ENCODE measurements at places on chromosomes 1 and 21.
A peak's percentile ranks its signal among the peaks of the same experiment; 100 is the strongest.

- peak; percentile 86 for DNase-seq
These were observed 30.9 kb downstream of the PRDM2 start for GRCh38 chr1:13730751-13731482.

DNA sequence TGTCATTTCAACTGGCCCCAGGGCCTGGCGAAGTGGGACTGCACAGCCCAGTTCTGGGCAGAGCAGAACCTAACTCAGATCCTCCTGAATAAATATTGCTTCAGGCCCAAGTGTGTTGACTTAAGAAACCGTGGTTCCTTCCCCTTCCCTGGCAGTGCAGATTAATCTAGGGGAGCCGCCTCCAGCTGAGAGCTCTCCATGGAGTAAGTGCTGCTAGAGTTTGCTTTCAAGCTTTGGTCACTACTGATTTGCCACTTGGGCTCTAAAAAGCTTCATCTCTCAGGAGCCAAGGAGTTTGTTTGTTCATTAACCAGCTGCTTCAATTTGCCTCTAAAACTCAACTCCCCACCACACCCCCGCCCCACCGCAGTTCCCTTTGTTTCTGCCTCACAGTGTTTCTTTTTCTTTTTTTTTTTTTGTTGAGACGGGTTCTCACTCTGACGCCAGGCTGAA, 112.1 kb downstream of the DTL start:
- no peak for DNase-seq

DNA sequence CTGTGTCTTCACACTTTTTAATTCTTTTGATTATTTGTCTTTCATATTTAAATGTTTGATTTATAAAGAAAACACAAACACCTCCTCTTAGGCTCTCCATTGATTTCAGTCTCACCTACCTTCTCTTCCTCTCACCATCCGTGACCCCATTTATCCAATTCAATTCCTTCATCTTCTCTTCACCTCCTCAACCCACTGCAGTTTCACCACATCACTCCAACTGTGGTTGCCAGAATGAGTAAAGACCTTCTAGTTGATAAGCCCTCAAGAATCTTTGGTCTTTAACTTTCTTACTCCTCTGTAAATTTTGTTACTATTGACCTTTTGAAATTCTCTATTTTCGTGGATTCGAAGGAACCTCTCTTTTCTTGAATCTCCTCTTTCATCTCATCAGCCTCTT, 260.7 kb downstream of the CHRM3 start:
- peak; percentile 11 for DNase-seq

DNA sequence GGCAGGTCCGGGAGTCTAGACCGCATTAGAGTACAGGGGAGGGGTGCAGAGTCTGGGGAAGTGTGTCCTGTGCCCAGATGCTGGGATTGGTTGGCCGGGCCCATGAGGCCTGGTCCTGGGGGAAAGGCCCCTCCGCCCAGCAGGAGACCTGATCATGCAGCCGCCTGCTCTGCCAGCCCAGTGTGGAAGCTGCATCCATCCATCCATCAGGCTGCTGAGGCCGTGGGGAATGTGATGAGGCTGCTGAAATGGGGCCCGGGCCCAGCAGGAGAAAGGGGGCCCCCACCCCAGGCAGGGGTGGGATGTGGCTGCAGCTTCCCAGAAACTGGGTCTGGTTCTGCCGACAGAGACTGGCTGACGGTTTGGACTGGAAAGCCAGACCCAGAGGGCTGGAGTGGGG, 37.2 kb downstream of the EPHA2 start:
- no peak for DNase-seq

GRCh38 chr21:37710546-37711285, 205.5 kb downstream of the KCNJ6 start:
- DNase-seq, result no peak

GRCh38 chr1:229554886-229555621, 3.5 kb downstream of the ABCB10 start:
- no peak for DNase-seq

- DNase-seq, result no peak
These were observed 13.9 kb upstream of the MYCL start for GRCh38 chr1:39915499-39916129.

DNA sequence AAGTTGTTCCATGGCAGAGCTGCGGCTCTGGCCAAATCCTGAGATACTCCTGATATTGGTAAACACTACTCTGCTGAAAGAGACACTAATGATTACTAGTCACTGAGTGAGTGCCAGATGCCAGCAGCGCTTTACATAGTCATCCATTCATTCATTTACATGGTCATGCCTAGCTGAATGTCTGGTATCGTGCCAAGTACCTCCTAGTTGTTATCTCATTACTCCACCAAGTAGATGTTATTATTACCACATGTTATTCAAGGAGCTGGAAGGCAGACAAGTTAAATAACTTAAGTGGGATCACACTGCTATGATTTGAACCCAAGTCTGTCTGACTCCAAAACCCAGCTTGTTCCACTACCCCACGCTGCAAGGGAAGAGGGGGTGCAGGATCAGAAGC, 4.7 kb downstream of the OLFML2B start:
- DNase-seq, result no peak

- no peak for DNase-seq
These were observed 4.5 kb upstream of the TRIM17 start for GRCh38 chr1:228420968-228421826.

- DNase-seq, result no peak
These were observed 25.9 kb downstream of the ITSN1 start for GRCh38 chr21:33668180-33668579.

DNA sequence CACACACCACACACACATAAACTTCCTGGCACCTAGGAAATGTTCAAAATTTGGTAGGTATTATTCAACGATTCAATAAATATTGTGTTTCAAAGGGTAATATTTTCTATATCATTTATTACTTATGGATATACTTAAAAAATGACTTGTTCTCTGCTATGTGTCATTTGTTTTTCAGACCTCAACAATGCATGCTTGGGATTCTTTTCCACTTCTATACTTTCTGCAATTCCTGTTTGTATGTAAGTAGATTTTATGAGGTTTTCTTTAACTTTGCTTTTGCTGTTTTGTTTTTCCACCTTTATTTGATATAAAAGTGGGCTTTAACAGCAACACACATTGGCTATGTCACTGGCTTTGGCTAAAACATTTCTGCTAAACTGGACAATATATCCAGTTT, 3.5 kb downstream of the CEP170 start:
- DNase-seq, result no peak

DNA sequence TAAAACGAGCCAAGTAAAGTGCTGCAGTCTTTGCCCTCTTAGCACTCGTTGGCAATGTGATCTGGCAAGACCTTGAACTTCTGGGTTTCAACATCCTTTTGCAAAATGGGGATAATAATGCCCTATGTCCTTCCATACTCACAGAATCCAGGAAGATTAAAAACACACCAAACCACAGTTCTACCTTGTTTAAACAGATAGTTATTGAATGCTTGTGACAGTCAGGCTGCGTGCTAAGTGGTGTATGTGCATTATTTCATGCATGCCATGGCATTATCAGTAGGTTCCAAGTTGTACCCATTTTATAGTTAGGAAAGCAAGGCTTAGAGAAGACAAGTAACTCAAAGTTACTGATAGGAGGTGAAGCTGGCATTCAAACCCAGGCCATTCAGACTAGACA, 308.6 kb upstream of the PROX1 start:
- DNase-seq, result no peak
